ENCODE measurements at places on chromosomes 12 and 14.

GRCh38 chr12:45572114-45572513 is 157.4 kb upstream of the ARID2 start:
- no peak for DNase-seq

GRCh38 chr14:94398182-94398479 is 9.7 kb upstream of the SERPINA1 start:
- no peak for DNase-seq

GRCh38 chr12:57626111-57626920 is 6.7 kb downstream of the B4GALNT1 start:
- DNase-seq, result peak; percentile 30

- DNase-seq, result no peak
Measured at GRCh38 chr12:24814379-24815113, 134.4 kb downstream of the BCAT1 start.

GRCh38 chr12:69840727-69841126 is 15.7 kb downstream of the MYRFL start:
- no peak for DNase-seq

- DNase-seq, result no peak
Measured at GRCh38 chr12:15855646-15856045, 26.5 kb upstream of the STRAP start.

Data from H9 (cell line).